ENCODE measurements at places on chromosomes 6 and 20. TPM values are rescaled to one million over a fixed set of nuclear protein-coding genes. Genes with fewer than 3 reads are reported as not detected.

Gene KIAA1755
- not detected for total RNA-seq

GRCh38 chr6:39685489-39685826, 39.8 kb downstream of the KIF6 start:
- DNase-seq = no peak

DNA sequence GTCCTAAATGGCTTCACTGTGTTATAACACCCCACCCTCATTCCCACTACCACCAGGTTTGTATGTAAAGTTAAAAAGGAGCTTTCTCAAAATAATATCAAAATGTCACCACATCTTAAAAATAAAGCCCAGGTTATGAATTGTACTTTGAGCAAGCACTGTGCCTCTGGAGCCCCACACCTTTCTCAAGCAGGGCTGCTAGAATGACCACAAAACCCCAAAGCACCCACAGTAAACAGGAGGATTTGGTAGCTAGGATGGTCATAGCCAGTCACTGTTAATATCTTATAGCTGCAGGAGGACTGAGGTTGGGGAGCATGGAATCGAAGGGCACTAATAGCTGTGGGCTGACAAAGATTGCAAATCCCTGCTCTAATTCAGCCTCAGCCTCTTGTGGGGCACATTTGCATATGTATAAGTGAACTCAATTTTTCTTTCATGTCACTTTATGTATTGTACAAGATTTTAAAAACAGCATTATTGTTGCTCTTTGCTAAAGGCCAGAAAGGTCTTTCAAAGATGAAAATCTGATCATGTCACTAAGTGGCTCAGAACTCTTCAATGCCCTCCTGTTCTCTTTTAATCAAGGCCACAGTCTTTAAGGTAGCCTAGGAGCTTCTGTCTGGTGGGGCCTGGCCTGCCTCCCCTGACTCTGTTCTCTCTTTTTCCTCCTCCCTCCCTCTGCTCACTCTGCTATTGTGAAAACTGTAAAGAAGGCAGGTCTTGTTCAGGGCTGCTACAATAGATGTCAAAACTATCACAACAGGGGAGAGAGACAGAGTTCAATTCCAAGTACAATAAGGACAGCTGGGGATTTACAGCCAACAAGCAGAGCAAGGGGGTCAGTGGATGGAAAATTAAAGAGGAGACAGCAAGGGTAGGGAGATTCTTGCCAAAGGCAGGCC, 101.6 kb downstream of the TMEM200A start:
- no peak for DNase-seq

Gene SLC22A16
- not detected for total RNA-seq

Gene HLA-DRB1
- 53.9 TPM for total RNA-seq

- DNase-seq = no peak
Measured at GRCh38 chr20:48277266-48277665, 492.0 kb upstream of the SULF2 start.

DNA sequence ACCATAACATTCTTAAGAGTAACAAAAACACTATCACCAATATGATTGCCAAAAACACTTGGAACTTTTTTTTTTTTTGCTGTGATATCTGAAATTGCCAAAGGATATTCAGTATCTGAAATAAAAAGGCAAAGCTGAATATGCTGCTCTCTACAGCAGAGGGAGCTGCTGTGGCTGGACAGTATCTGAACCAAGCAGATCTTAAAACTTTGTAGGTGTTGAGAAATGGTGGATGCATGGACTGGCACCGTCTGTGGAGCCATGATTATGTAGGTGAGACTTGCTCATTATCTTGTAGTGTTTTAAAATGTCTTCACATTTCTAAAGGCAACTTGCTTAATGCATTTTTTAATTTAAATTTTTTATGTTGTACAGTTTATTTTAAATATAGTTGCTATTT, 9.2 kb downstream of the PDCD2 start:
- DNase-seq = no peak

Gene EPHA7
- not detected for total RNA-seq

GRCh38 chr6:117387454-117387974, 38.2 kb downstream of the ROS1 start:
- DNase-seq = no peak

Gene RANBP9
- 57.6 TPM for total RNA-seq

DNA sequence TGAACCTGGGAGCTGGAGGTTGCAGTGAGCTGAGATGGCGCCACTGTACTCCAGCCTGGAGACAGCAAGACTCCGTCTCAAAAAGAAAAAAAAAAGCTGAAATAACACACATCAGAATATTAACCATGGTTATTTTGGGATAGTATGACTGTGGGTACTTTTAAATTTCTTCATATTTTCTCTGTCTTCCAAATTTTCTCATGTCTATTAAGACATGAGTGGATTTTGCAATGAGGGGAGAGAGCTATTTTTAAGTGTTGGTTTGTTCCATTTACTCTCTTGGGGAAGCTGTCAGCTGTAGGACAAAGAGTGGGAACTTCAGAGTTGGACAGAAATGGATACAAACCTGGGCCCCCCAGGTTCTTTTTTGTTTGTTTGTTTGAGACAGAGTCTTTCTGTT, 10.3 kb downstream of the ADISSP start:
- no peak for DNase-seq

GRCh38 chr6:20454204-20454824, 52.6 kb downstream of the E2F3 start:
- DNase-seq = no peak

DNA sequence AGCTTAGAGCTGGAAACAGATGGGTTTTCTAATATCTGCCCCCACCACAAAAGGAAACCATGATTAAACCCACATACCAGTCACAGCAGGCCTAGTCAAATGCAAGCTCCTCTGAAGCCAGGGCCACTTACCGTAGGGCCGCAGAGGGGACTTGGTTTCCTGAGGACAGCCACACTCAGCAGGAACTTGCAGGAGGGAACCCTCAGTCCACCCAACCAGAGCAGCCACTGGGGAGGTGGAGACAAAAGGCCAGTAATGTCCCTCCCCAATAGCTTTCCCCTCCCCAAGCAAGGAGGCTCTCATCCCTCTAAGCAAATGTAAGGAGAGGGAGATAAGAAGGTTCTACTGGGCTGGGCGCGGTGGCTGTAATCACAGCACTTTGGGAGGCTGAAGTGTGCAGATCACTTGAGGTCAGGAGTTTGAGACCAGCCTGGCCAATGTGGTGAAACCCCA, 384.4 kb upstream of the JARID2 start:
- DNase-seq = no peak

GRCh38 chr6:125358898-125359297, 57.1 kb upstream of the HDDC2 start:
- no peak for DNase-seq
